ENCODE measurements at places on chromosomes 13 and 19.

GRCh38 chr19:43984687-43985000 is 656 bp downstream of the ZNF155 start:
- no peak for DNase-seq

DNA sequence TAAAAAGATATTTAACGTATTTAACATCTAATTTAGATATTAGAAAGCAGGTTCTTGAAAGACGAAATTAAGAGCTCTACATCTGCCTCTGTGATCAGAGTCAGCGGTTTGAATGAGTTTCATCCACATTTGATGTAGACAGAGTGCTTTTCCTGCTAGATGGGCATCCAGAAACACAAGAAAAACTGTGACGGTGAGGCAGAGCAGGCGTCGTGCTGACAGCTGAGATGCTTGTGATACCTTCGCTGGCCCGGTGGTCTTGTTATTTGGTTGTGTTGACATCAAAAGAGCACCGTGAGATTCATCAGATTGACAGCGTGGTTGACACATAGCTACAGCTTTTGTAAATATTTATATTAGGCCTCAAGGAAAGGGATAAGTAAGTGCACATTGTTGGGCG is 399.1 kb downstream of the GPC5 start:
- DNase-seq = no peak

GRCh38 chr13:37102896-37103295 is 2.6 kb downstream of the CSNK1A1L start:
- DNase-seq = no peak

DNA sequence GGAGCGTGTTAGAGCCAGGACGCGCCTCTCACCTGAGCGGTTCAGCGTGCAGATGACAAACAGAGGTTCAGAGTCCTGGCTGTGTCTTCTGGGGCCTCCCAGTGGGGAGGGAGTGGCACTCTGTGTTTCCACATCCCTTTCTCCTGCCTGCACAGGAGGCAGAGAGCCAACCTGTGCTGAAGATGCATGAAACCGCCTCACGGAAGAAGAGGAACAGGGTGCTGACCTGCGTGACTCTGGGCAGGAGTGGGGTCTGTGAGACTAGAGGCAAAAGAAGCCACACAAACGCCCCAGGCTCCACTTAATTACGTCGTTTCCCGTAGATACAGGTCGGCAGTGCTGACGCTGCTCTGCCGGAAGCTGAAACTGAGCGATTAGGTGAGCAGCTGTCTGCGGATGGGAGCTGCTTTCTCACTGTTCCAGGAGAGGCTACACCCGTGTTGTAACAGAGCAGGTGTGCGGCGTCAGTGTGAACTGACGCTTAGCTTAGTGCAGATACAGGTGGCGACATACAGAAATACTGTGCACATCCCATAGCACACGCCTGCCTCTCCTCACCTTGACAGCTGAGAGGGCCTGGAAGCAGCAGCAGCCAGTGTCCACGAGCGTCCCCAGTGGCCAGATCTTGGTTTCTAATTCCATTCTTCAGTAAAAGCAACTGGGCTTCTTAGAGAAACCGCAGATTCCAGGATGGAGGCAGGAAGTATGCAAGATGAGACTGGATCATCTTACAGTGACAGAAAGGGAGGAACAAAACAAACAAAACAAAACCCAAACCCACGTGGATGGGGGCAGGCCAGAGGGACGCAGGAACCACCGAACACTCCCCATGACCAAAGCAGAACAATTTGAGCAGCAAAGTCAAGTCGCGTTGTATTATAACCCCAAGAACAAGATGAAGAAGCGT is 37.7 kb upstream of the MCF2L start:
- DNase-seq = peak; percentile 18

- DNase-seq = no peak
These were observed 26.4 kb downstream of the LEUTX start for GRCh38 chr19:39805104-39805503.

DNA sequence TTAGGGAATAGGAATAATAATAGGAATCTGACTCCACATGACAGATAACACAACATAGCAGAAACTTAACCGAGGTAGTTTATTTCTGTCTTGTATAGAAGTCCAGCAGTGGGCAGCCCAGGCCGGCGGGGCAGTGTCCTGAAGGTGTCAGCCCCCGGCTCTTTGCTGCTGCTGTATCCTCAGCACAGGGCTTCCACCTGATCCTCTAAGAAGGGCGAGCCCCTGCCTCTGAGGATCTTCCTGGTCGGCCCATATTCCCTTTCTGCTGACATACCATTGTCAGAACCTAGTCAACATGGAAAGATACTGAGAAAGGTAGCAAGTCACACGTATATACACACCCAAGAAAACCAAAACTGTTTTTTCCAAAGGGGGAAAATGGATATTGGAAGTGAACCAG is 56.2 kb upstream of the GPR183 start:
- DNase-seq = no peak

GRCh38 chr19:15197942-15198341 is 2.9 kb downstream of the NOTCH3 start:
- peak; percentile 44 for DNase-seq

DNA sequence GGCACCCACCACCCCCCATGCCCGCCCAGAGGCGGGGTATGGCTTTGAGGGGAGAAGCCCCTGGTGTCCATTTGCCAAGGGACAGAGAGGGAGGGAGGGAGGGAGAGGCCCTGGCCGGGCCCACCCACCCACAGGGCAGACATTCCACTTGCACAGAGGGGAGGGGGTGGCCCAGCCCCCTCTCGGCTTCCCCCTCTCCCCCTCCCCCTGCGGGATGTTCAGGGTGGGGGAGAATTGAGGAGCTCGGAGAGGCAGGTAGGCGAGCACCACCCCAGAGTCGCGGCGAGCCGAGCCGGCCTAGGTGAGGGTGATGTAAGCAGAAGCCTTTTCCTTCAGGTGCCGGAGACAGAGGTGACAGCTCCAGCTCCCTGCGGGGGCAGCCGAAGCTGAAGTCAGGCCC is 12.3 kb downstream of the DPF1 start:
- DNase-seq = no peak

DNA sequence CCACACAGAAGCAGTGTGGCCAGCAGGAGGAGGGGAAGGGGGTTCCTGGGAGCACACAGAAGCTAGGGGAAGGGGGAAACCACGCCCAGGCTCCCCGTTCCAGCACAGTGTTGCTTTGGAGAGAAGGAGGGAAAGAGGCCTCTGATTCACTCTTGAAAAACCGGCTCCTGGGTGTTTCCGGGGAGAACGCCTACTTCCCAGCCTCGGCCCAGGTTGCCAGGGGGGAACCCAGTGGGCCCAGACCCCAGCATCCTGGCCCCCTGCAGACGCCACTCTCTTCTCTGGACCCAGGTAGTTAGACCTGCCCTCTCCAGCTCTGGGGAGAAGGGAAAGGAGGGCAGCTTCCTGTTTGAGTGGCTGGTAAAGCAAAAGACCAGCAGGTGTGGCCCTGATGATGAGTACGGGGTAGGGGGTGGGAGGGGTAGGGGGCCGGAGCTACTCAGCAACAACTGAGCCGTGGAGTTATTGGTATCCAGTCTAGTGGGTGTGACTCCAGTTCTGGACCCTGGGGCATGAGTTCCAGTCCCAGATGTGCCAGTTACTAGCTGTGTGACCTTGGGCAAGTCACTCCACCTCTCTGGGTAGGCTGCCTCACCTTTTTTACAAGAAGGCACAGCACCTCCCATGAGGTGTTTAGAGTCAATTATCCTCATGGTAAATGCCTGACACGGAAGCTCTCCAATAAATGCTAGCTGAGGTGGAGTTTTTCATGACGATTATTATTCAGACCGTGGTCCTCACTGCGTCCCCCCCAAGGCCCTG is 836 bp downstream of the GIPC1 start:
- DNase-seq = peak; percentile 82

DNA sequence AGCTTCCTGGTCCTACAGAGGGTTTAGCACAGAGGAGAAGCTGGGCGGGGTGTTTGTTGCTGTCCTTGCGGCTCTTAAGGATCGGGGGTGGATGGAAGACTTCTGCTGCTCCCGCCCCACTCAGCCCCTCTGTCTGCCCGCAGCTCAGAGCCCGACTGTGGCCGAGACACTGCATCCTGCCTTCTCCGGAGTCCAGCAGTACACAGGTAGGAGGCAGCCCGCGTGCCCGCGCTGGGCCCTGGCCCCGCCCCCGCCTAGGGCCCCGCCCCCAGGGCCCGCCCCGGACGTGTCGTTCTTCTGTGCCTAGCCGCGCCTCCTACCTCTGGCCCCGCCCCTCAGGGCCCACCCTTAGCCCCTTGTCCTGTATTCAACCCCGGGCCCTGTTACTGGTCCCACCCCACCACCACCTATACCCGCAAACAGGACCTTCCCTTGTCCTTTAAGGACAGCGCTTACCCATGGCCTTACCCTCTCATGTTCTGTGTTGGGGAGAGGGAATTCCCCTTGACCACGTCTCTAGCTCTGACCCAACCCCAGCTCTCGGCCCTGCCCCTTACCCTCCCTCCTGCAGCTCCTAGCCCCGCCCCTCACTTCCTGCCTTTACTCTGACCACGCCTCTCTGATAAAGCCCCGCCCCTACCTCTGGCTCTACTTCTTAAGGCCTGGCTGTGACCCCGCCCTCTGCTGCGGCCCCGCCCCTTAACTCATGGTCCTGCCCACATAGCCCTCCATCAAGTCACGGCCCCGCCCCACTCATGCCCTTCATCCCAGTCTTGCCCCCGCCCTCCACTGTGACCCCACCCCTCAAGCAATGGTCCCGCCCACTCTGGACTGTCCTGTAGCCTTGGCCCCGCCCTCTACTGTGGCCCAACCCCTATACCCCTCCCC is 60.5 kb downstream of the CELF5 start:
- DNase-seq = peak; percentile 85

DNA sequence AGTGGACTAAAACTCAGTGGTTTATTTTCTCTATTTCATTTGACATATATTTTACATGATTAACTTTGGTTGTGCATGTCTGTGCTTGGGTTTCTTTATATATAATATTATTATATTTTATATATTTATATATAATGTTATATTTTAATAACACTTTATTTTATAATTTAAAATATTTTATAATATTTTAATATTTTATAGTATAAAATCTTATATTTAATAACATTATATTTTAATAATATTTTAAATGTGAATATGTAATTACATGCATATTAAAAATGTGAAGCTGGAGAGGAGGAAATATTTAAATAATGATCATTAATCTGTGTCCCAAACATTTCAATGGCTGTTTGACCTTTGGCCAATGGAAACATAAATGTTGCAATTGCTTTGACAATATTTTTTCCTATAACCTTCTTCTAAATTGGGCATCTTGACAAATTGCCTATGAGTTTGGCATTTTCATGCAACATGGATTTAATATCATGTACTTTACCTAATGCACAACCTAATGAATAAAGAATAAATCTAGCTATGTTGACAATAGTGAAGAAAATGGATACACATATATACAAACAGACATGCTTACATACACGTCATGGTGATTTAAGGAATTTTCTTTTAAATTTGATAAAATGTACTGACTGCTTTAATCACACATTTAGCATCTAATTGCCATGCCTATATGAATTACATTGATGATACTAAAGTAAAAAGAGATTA is 607.1 kb downstream of the SLITRK6 start:
- no peak for DNase-seq

DNA sequence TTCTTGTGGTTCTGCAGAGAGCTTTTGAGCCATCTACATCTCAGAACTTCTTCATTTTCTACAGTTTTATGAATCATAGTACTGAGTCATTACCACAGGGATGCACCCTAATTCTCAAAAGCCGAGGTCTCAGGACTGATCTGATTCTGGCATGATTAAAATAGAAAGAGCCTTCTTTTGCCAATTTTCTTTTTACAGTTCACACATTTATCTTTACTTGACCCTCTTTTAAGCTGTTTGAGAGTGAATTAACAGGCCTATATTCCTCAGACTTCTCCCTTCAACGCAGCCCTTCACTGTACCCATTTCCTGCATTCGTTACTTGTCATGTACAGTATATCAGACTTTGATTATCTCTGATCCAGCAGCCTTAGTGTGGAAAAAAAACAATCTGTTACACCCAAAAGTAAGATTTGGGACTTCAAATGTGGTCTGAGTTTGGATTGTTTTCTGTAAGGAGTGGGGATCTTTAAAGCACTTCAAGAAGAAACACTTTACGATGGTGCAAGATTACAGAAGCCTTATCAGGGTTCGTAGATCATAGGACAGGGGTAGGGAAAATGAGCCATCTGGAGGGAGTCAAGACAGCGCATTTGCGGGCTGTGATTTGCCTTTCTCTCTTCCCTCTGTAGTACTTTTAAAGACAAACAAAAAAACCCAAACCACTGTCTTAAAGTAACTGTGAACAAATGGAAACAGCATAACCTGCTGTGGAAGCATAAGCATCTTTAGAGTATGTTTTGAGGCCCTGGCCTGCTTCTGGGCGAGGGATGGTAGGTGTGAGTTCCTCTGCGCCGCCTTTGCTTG is 15.3 kb upstream of the GPR183 start:
- peak; percentile 56 for DNase-seq

DNA sequence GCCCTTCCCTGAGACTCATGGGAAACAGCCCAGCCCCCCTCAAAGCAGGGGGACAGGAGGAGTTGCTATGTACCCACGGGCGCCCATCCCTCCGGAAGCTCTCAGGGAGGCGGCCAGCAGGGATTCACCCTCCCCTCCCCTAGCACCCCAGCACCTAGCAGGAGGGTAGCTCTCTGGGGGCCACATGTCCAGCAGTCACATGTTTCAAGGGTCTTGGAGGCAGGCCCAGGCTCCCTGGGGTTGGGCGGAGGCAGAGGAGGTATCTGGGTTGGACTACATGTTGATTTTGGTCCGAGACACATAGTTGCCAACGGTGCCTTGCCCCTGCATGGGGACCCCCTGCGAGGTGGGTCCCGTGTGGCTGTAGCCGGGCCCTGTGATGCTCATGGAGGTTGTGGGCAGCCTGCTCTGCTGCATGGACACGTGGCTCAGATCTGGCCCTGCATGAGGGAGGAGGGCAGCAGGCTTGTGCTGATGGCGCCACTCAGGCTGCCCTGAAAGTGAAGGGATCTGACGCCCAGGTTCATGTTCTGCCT is 7.0 kb upstream of the RNF6 start:
- DNase-seq = no peak

- DNase-seq = no peak
These were observed 215.3 kb upstream of the PCDH9 start for GRCh38 chr13:67445436-67445835.

- peak; percentile 44 for DNase-seq
These were observed 128.7 kb downstream of the TSHZ3 start for GRCh38 chr19:31220540-31220939.

GRCh38 chr13:76886292-76887075 is at the start of gene KCTD12:
KCTD12 (minus strand) TSS chr13:76886405; CDS start chr13:76886148, 257 bp downstream.
- peak; percentile 79 for DNase-seq
